Activated CD4-positive, alpha-beta T cell treated with anti-CD3 and anti-CD28 coated beads for 1 hour (primary cell): ENCODE measurements at places on chromosomes 13 and 19.

DNA sequence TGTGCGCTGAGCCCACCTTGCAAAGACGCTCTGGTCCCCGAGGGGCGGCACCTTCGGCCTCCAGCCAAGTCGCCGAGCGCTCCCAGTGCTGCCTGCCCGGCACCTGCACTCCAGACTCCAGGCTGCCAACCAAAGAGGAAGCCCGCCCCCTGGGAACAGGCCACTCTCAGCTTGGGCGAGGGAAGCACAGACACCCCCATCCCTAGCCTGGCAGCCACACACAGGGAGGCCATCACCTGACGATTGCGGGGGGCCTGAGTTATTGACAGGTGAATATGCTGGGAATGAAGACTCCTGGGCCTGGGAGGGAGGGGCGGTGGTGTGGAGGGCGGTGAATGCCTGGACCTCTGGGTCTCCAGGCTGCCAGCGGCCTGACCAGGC is 10.3 kb upstream of the ZNF492 start:
- DNase-seq, result no peak

DNA sequence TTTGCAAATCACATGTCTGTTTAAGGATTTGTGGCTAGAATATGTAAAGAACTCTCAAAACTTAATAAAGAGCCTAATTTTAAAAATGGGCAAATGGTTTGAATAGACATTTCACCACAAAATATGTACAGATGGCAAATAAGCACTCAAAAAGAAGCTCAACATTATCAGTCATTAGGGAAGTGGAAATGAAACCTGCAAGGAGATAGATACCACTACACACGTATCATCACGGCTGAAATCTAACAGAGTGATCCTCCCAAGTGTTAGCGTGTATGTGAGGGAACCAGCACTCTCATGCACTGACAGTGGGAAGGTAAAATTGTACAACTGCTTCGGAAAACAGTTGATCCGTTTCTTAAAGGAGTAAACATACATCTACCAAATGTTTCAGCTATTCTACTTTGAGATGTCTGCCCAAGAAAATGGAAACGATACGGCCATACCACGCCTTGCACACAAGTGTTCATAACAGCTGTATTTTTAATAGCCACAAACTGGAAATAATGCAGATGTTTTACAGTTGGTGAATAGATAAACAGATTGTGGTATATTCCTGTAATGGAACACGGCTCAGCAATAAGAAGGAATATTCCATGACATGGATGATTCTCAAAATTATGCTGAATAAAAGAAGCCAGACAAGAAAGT is 14.5 kb downstream of the ARHGEF7 start:
- no peak for DNase-seq

GRCh38 chr19:23263870-23264590 is 13.8 kb upstream of the ZNF724 start:
- no peak for DNase-seq

DNA sequence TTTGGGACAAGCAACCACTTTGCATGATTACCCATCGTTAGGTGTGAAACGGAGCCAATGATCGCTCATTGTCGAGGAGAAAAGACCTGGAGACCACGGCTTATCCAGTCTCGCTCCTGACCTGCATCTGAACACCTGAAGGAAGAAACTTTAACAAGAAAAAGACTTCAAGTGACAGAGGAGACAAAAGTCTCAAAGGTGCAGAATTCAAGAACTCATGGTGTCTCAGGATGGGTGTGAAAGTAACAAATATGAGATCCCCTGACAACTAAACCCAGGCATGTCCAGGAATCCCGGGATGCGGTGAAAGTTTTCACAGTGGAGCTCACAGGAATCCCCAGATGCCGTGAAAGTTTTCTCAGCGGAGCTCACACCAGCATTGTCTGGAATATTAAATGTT is 6.3 kb upstream of the ATP11A start:
- no peak for DNase-seq

- no peak for DNase-seq
Observed at GRCh38 chr19:38583219-38583984, 34.4 kb downstream of the MAP4K1 start.

GRCh38 chr19:18478545-18479311 is 40.8 kb upstream of the ISYNA1 start:
- no peak for DNase-seq

DNA sequence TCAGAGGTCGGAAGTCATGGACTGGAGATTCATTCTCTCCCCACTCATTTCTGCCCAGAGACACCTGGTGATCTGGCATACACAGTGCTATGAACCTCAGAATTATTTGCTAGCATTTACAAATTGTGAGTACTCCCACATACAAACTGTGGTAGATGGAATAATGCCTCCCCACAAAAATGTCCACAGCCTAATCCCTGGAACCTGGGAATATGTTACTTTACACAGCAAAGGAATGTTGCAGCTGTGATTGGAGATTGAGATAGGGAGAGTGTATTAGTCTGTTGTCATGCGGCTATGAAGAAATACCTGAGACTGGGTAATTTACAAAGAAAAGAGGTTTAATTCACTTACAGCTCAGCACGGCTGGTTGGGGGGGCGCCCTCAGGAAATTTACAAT is 3.1 kb upstream of the UQCRFS1 start:
- DNase-seq, result no peak

- no peak for DNase-seq
Observed at GRCh38 chr13:30753030-30753616, 17.8 kb downstream of the ALOX5AP start.

DNA sequence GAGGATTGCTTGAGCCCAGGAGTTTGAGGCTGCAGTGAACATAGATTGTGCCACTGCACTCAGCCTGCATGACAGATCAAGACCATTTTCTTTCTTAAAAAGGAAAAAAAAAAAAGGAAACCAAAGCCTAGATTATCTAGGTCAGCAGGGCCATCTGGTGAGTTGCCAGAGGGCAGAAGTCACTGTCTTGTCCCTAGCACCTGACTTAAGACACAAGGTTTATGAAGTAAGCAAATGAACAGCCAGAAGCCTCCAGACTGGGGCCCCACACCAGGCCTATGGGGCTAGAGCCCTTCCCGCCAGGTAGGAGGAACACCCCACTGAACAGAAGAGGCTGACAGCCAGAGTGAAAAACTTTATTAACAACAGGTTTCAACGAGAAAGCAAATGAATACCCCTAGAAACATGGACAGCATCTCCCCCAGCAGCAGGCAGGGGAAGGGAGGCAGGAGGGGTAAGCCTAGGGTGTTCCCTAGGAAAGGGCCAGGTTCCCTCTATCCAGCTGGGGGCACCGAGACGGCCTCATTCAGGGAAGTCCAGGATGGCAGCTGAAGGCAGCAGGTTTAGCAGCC is 1.2 kb downstream of the WDR83 start:
- DNase-seq, result no peak

- DNase-seq, result no peak
Observed at GRCh38 chr19:31285744-31286143, 63.5 kb downstream of the TSHZ3 start.

- no peak for DNase-seq
Observed at GRCh38 chr19:6374161-6374709, 1.5 kb downstream of the PSPN start.

- DNase-seq, result no peak
Observed at GRCh38 chr13:112431734-112432133, 55.6 kb downstream of the SPACA7 start.

- DNase-seq, result no peak
Observed at GRCh38 chr19:4518345-4519171, at the start of gene PLIN4. PLIN4 (minus strand) TSS chr19:4518486; CDS start chr19:4518272, 214 bp downstream.

DNA sequence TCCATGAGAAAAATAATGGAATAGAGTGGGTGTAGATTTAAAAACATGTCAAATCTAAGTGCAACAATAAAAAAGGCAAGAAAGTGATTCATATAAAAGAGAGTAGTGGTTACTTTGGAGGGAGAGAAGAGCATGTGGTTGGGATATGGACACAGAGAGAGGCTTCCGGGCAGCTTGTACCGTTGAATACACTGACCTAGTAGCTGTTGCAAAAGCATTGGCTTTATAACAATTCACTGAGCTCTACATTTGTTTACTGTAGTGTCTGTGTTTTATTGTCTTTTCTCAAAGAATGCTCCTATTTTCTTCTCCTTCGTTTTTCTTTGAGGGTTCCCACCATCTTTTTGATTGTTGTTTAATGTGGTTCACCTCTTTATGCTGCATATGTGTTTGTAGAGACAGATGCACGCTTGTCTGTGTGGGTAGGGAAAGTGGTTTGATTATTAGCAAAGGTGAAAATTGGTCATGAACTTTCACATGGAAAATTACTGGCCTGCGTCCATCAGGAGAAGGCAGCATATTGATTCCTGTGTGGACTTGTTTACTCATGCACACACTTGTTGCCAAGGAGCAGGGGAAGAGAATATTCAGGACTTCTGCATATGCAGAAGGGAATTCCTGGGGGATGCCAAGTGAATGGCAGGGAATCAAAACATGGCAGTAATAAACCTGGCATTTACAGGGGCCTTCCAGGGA is 29.9 kb upstream of the IRS2 start:
- DNase-seq, result no peak

DNA sequence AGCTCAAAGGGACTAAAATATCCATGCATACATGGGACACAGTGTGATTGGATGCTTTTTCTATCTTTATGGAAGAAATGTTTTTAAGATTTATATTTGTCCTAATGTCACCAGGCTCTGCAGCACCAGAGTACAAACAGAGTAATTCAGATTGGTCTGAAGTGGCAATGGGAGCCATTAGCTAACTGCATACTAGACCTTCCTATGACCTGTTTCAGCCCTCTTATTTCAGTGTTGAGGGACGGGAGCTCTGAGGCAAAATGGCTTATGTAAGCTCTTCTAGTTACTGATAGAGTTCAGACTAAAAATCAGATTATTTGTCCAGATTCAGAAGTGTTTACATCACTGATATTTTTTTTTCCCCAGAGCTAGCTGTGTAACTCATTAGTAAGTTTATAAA is 4.9 kb downstream of the SLAIN1 start:
- no peak for DNase-seq
